Femur (tissue), 1 donor: ENCODE measurements at places on chromosomes 11 and 22.

GRCh38 chr22:30308518-30309230, 18.1 kb downstream of the TBC1D10A start:
- DNase-seq = no peak

DNA sequence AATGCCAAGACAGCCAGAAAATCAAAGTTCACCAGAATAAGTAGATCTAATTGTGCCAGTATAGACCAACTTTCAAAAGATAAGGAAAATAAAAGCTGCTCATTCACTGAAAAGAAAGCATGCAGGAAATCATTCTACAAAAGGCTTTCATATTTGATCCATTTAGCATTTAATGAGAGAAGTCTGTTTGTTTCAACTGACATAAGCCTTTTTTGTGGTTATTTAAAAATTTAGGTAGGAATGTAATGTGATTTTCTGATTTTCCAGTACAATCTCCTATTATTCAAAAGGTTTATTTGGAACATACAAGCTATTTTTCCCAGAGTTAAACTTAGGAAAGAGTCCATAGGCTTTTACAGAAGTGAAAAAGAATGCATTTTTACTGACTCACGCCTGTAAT, 92.7 kb downstream of the SBF2 start:
- DNase-seq = no peak

GRCh38 chr11:116162886-116163230, 609.9 kb downstream of the BUD13 start:
- DNase-seq = no peak

DNA sequence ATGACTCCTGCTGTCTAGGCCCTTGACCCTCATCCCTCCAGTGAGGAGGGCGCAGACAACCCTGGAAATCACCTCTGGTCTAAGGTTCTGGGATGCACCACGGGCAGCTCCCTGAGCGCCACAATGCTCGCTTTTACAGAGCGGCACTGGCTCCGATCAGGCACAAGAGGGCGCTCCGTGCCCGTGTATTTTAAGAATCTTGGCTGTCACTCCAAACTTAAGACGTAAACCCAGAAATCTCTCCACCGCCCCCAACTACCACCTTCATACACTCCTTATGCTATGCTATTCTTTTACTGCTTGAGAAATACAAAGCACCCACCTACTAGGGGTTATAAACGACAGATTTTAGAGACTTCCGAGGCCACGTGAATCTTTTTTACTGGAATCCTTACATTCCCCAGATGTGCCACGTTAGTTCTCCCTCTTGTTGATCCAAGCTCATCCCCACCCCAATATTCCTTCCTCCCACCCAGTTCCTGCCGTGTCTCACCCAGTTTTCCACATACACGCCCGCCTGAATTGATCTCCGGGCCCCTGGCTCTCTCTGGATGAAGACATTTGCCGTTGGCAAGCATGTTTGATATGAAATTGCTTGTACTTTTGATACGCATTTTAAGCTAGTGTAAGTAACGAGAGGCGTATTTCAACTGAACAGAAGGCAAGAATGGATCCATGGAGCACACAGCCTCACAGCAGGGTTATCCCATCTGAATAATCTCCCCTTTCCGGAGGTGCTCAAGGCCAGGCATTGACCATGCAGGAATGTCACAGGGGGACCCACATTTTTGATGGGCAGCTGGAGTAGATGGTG, 453.5 kb downstream of the OPCML start:
- peak; percentile 59 for DNase-seq

GRCh38 chr11:30230714-30231113, at the start of gene FSHB:
TSS of gene FSHB (plus strand) at chr11:30231014. CDS start at chr11:30231903, 889 bp downstream.
- DNase-seq = no peak

DNA sequence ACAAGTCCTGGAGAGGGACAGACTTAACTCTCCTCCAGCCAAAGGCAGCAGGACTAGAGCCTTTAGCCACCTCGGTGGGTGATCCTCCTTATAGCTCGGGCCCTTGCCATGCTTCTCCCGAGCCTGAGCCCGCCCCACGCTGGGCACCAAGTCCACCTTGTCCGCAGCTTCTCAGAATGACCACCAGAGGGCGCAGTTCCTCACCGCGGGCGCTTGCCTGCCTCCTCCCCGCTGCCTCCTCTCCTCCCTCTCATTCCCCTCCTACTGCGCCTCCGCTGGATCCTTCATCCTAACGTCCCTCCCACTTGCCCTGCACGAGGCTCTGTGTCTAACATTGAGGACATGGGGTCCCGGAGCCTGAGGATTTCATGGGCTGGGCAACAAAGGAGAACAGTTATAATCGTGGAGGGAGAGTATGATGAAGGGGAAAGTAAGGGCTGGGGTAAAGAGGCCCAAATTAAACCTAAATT, 11.3 kb upstream of the MOGAT2 start:
- DNase-seq = peak; percentile 71

DNA sequence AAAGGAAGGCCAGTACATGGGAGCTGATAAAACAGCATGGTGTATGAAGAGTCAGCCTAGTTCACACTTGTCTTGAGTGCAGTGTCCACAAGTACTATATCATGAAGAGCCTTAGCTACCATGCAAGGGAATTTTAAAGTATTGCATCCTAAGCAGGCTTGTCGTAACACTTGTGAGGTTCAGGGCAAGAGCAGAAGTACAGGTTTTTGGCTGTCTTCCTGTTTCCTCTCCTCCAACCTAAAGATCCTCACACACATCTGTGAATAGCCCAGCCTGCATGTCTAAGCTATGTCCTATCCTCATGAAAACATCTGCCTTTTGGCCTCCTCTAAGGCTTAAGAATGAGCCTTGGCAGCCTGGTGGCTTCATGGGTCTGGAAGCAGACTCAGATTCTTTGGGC, 34.6 kb upstream of the TMEM123 start:
- DNase-seq = no peak

DNA sequence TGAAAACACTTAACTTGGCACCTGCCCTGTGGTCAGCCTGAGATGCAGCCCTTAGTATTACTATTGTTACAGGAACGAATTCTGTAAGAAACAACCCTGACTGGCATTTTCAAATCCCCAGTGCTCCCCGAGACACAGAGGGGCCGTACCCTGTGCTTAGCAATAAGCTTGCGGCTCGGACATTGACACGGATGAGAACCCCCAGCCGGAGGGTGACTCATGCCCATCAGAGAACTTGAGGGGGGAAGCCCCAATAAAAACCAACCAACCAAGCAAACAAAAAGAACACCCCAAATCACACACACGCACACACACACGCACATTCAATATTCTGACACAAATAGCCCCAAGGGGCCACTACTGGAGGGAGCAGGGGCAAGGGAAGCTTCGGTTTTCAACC, 63.8 kb downstream of the SHISAL1 start:
- DNase-seq = no peak

DNA sequence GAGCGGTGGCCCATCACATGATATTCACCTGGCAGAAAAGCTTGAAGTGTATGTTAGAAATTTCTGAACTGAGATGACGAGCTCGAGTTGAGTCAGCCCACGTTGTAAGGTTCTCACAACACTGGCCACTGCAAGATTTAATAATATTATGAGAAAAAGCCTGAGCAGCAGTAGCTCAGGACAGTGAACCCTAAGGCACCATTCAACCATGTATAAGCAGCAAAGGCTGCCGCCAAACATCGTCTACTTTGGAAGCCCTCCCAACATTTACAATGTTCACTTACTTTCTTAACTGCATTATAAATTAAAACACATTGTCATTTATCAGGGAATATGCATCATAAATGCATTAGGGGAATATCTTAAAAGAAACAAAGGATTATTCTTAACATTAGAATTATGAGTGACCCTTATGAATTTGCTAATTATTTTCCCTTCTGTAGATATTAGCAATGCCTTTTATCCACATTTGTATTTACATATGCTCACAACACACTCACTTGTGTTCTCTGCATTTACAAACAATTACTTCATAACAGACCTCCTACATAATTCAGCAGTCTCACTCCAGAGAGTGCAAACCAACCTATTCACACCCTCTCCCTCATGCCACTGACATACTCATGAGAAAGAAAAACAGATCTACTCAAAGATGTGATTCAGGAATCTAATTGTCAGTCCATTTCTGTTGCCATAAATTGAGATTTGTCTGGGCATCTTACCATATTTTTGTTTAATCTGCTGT, 57.7 kb upstream of the CARD18 start:
- no peak for DNase-seq

DNA sequence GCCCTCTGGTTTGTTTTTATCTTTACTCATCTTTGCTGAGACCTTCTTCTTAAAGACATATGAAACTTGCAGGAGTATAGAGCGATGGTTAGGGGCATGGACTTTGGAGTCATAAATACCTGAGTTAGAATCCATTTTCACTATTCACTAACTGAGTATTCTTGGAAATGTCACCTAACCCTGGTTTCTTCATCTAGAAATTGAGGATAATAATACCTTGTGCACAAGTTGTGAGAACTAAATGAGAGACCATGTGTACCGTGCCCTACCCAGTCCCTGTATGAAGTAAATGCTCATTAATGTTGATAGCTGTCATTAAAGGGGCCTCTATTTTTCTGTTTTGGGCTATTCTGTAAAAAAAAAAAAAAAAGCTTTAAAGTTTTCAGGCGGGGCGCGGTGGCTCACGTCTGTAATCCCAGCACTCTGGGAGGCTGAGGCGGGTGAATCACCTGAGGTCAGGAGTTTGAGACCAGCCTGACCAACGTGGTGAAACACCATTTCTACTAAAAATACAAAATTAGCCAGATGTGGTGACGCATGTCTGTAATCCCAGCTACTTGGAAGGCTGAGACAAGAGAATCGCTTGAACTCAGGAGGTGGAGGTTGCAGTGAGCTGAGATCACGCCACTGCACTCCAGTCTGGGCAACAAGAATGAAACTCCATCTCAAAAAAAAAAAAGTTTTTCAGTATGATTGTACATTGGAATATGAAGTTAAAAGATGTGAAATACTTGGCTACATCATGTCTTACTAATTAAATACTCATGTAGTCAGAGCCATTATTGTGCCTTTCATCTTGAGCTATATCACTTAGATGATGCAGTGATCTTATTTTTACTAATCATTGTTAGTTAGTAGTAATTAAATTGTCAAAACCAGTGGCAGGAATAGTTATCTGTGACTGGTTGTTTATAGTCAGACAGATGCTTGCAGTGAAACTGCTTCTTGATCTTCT, 95.0 kb downstream of the AMOTL1 start:
- no peak for DNase-seq
